ENCODE measurements at places on chromosomes 13 and 19.

- peaks cover 36% of the 10 kb centered on the region for H3K4me1 ChIP-seq
- no peaks in the 10 kb centered on the region for H3K27me3 ChIP-seq
- peak; percentile 93 for DNase-seq
- peak overlapping the region; percentile 99 for H3K27ac ChIP-seq
Observed at GRCh38 chr19:39397360-39398296, 6.5 kb downstream of the MED29 start.

- peak overlapping the region; percentile 89 for H3K27ac ChIP-seq
- H3K27me3 ChIP-seq = no peaks in the 10 kb centered on the region
- H3K36me3 ChIP-seq = peaks cover 9% of the 10 kb centered on the region
- DNase-seq = peak; percentile 90
- peaks cover 18% of the 10 kb centered on the region for H3K4me1 ChIP-seq
Observed at GRCh38 chr19:1592024-1592754, 476 bp downstream of the MBD3 start.

DNA sequence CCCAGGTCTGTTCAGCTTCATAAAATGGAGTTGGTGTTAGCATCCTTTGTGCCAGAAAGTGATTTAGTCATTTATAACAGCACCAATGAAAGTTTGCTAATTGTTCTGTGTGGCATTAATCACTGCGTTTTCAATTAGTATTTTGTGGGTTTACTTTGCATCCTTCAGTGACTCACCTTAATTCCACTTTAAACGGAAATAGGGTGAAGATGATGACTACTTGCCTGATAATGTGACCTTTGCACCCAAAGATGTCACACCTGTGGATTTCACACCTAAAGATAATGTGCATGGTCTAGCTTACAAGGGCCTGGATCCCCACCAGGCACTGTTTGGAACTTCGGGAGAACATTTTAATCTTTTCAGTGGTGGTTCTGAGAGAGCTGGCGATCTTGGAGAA lies 15.0 kb downstream of the GPATCH1 start:
- DNase-seq = no peak
- H3K27ac ChIP-seq = no peak overlapping the region
- peaks cover 85% of the 10 kb centered on the region for H3K36me3 ChIP-seq
- no peaks in the 10 kb centered on the region for H3K27me3 ChIP-seq

DNA sequence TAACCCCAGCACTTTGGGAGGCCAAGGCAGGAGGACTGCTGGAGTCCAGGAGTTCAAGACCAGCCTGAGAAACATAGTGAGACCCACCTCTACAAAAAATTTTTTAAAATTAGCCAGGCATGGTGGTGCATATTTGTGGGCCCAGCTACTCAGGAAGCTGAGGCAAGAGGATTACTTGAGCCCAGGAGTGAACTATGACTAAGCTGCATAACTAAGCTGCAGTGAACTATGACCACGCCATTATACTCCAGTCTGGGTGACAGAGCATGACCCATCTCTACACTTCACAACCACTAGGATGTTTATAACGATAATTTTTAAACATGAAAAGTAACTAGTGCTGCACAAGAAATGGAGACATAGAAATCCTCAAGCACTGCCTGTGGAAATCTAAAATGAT lies 352.7 kb upstream of the SGCG start:
- no peak overlapping the region for H3K4me3 ChIP-seq
- H3K27ac ChIP-seq = no peak overlapping the region
- H3K36me3 ChIP-seq = no peaks in the 10 kb centered on the region
- DNase-seq = no peak
- H3K4me1 ChIP-seq = no peaks in the 10 kb centered on the region

DNA sequence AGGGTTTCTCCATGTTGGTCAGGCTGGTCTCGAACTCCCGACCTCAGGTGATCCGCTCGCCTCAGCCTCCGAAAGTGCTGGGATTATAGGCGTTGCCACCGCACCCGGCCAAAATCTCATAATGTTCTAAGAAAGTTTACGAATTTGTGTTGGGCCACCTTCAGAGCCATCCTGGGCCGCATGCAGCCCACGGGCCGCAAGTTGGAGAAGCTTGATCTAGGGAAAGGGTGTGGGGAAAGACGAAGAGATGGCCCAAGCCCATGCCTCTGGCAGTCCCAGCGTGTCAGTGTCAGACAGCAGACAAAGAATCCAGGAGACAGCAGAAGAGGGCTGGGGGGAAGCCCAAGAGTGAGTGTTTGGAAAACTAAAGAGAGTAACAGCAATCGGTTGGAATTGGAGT lies 17.3 kb upstream of the PNMA8C start:
- H3K27me3 ChIP-seq = no peaks in the 10 kb centered on the region
- DNase-seq = peak; percentile 52
- H3K36me3 ChIP-seq = no peaks in the 10 kb centered on the region
- peaks cover 24% of the 10 kb centered on the region for H3K4me1 ChIP-seq
- no peak overlapping the region for H3K27ac ChIP-seq
- H3K4me3 ChIP-seq = no peak overlapping the region

- H3K4me1 ChIP-seq = peaks cover 31% of the 10 kb centered on the region
- no peaks in the 10 kb centered on the region for H3K27me3 ChIP-seq
- peak overlapping the region; percentile 69 for H3K27ac ChIP-seq
- DNase-seq = peak; percentile 67
Observed at GRCh38 chr19:15404097-15404779, 14.6 kb downstream of the AKAP8L start.

- no peak overlapping the region for H3K27ac ChIP-seq
- no peaks in the 10 kb centered on the region for H3K36me3 ChIP-seq
- no peak overlapping the region for H3K4me3 ChIP-seq
- no peaks in the 10 kb centered on the region for H3K27me3 ChIP-seq
Observed at GRCh38 chr19:12090807-12091206, 26.3 kb downstream of the ZNF844 start.

DNA sequence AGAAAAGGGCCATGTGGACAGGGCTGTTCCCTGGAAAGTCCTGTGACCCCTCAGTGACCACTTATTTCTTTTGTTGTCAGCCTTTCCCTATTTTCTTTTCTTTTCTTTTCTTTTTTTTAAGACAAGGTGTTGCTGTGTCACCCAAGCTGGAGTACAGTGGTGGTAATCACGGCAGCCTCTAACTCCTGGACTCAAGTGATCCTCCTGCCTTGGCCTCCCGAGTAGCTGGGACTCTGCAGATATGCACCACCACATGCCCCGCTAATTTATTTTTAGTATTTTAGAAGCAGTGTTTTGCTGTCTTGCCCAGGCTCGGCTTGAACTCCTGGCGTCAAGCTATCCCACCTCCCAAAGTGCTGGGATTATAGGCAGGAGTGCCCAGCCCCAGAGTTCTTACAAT lies 1.1 kb upstream of the GPI start:
- H3K4me3 ChIP-seq = no peak overlapping the region
- peaks cover 15% of the 10 kb centered on the region for H3K36me3 ChIP-seq
- H3K4me1 ChIP-seq = peaks cover 34% of the 10 kb centered on the region

GRCh38 chr19:2166741-2167738 lies 3.3 kb downstream of the DOT1L start:
- no peak overlapping the region for H3K4me3 ChIP-seq
- H3K36me3 ChIP-seq = no peaks in the 10 kb centered on the region
- H3K27ac ChIP-seq = peak overlapping the region; percentile 76
- H3K27me3 ChIP-seq = no peaks in the 10 kb centered on the region
- peaks cover 49% of the 10 kb centered on the region for H3K4me1 ChIP-seq

GRCh38 chr19:21611659-21612402 lies 106.4 kb downstream of the ZNF429 start:
- H3K27ac ChIP-seq = no peak overlapping the region
- no peaks in the 10 kb centered on the region for H3K36me3 ChIP-seq

- H3K27ac ChIP-seq = no peak overlapping the region
- H3K4me1 ChIP-seq = no peaks in the 10 kb centered on the region
- no peaks in the 10 kb centered on the region for H3K27me3 ChIP-seq
- no peaks in the 10 kb centered on the region for H3K36me3 ChIP-seq
Observed at GRCh38 chr13:43390619-43391018, 367.2 kb downstream of the DNAJC15 start.

- no peaks in the 10 kb centered on the region for H3K4me1 ChIP-seq
- H3K36me3 ChIP-seq = no peaks in the 10 kb centered on the region
- H3K27me3 ChIP-seq = no peaks in the 10 kb centered on the region
Observed at GRCh38 chr19:14933506-14933905, 7.8 kb upstream of the OR7C2 start.

DNA sequence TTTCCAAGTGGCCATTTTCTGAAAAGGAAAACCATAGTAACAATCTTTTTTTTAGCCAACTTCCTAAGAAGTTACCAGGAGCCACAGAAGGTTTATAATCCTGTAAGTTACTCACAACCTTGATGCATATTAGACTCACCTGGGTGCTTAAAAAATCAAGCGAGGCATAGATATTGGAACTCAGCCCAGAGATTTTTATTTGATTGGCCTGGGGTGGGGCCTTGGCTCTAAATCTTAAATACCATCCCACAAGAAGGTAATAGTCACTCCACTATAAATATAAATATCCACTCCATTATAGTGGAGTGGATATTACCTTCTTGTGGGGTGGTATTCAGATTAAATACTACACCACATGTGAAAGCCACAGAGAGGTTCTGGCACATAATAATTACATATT lies 429.6 kb downstream of the RFC3 start:
- H3K27ac ChIP-seq = no peak overlapping the region
- no peak for DNase-seq
- no peak overlapping the region for H3K4me3 ChIP-seq
- no peaks in the 10 kb centered on the region for H3K4me1 ChIP-seq
- no peaks in the 10 kb centered on the region for H3K27me3 ChIP-seq

DNA sequence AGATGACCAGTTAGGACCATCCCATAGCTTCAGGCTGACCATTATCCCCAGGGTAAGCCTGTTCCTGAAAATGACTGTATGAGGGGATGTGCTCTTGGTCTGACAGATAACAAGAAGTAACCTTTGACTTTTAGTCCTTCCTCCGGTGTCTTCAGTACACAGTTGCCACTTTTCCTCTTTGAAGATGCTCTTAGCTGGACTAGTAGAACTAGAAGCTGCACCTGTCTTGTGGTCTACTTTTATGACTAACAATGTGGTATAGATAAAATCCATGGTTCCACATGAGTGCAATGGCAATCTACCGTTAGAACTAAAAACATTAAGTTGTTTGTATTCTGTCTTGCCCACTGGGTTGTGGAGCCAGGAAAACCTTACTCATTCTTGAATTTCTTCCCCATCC lies 5.9 kb upstream of the RUBCNL start:
- no peak for DNase-seq
- no peaks in the 10 kb centered on the region for H3K36me3 ChIP-seq
- no peak overlapping the region for H3K27ac ChIP-seq
- H3K4me3 ChIP-seq = no peak overlapping the region

GRCh38 chr19:29643361-29643935 lies 21.8 kb upstream of the PLEKHF1 start:
- no peaks in the 10 kb centered on the region for H3K36me3 ChIP-seq
- H3K27me3 ChIP-seq = no peaks in the 10 kb centered on the region
- no peak for DNase-seq
- H3K4me1 ChIP-seq = no peaks in the 10 kb centered on the region

DNA sequence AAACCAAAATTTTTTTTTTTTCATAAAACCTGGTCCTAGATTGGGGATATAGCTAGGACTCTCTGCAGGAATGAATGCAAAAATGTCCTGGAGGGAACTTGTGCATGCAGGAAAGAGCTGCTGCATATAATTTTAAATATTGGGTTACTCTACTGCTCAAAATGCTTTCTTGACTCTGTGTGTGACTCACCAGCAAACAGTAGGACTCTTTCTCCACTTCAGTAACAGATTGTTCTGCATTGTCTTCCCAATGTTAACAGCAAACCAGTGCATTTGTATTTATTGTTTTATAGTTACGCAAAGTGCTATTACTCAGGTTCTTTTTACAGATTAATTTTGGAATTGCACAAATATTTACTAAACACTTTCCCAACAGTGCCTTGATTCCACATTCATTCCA lies 163.7 kb upstream of the KL start:
- no peaks in the 10 kb centered on the region for H3K36me3 ChIP-seq
- no peak for DNase-seq
- no peaks in the 10 kb centered on the region for H3K4me1 ChIP-seq
- H3K27me3 ChIP-seq = no peaks in the 10 kb centered on the region
- H3K27ac ChIP-seq = no peak overlapping the region
- no peak overlapping the region for H3K4me3 ChIP-seq

GRCh38 chr19:7619671-7620441 lies 9.5 kb downstream of the XAB2 start:
- no peaks in the 10 kb centered on the region for H3K27me3 ChIP-seq
- no peak overlapping the region for H3K4me3 ChIP-seq
- peaks cover 75% of the 10 kb centered on the region for H3K36me3 ChIP-seq
- H3K27ac ChIP-seq = no peak overlapping the region
- no peak for DNase-seq

DNA sequence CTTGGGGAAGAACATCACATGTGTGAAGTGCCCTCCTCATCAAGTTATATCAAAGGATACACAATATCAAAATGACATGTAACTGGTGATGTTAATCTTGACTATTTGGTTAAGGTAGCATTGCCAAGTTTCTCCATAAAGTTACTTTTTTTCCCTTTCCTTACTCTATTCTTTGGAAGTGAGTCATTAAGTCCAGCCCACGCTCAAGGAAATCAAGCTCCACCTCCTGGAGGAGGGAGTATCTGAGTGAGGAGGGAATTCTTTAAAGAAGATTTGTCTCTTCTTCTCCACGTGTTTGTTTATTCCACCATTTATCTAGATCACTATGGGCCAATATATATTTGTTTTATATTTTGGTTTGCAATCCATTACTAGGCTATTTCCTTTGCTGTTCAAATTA lies 33.6 kb upstream of the FNDC3A start:
- no peak for DNase-seq
- no peaks in the 10 kb centered on the region for H3K4me1 ChIP-seq
- H3K27ac ChIP-seq = no peak overlapping the region
- no peaks in the 10 kb centered on the region for H3K36me3 ChIP-seq
- no peak overlapping the region for H3K4me3 ChIP-seq

DNA sequence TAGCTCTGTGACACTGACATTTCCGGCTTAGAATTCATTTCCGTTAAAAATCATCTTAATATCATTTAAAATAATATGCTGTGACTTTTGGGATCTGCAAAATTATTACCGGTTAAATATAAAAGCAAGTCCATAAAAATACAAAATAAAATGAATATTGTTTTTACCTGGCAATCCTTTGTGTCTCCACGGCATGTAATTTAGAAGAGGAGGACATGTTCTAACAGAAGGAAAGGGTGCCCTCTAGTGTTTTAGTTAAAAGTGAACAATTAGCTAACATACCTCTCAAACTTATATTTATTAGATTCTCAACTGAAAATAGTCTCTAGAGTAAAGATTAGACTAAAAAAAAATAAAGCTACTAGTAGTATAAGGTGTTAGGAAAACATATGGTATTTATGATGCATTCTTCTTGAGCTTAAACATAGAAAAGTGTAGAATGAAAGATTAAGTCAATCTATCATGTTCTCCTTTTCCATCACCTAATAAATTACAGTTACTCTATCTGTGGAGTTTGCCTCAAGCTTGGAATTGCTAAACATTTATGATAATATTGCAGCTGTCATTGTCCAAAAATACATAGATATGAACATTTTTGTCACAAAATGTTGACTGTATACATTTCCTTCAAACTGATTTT lies 676.7 kb upstream of the SPRY2 start:
- H3K4me3 ChIP-seq = no peak overlapping the region
- no peaks in the 10 kb centered on the region for H3K27me3 ChIP-seq
- H3K27ac ChIP-seq = no peak overlapping the region
- no peaks in the 10 kb centered on the region for H3K36me3 ChIP-seq
- DNase-seq = no peak
- no peaks in the 10 kb centered on the region for H3K4me1 ChIP-seq

Data from tibial artery (tissue), 4 donors.